Esophagus muscularis mucosa (tissue), 4 donors: ENCODE measurements at places on chromosomes 13 and 19. TPM values are rescaled to one million over a fixed set of nuclear protein-coding genes. Genes with fewer than 3 reads are reported as not detected.
A peak's percentile ranks its signal among the peaks of the same experiment; 100 is the strongest.

DNA sequence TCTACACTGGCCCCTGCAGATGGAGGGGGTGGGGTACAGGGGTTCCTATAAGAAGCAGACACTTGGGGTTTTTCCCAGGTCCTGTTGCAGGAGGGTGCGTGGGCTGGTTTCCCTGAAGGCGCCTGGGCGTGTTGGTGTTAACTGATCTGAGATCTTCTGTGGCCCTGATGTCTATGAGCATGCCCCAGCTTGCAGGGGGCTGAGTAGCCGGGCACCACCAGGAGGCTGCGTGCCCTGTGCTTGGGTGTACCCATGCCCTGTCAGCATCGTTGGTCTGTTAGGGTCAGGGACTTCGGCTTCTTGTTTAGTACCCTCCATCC, 45.3 kb downstream of the CAPN12 start:
- peak overlapping the region; percentile 96 for H3K27ac ChIP-seq
- DNase-seq: no peak
- no peak overlapping the region for H3K4me3 ChIP-seq
- H3K27me3 ChIP-seq: no peaks in the 10 kb centered on the region
- H3K4me1 ChIP-seq: peaks cover 100% of the 10 kb centered on the region

DNA sequence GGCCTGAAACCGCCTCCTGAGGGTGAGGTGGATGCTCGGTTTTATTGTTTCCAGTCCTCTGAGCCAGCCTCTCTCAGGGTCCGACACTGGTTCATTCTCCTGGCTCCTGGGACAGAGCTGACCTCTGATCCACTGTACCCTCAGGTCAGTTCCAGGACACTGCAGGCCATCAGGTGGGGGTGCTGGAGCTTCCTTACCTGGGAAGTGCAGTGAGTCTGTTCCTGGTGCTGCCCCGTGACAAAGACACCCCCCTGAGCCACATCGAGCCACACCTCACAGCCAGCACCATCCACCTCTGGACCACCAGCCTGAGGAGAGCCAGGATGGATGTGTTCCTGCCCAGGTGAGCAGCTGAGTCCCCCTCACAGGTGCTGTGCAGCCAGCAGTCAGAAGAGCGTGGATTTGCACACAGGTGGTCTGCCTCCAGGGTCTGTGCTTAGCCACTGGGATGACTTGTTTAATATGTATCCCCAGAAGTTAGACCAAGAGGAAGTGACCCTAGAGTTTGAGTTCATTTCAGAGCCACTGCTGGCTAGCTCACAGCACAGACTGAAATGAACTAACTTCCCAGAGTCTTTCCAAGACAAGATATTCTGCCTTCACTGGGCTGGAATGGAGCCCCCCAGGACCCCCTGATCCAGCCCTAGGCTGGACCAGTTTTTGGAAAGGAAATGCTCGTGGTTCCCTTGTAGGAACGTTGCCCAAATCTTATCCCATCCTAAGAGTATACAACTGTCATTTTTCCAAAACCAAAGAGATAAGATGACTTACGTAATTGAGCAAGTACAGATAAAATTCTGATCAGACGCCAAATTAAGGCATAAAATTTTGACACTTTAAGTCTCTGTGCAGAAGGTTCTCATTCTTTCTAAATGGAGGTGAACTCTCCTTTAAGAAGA, 8.8 kb downstream of the SERPINE3 start:
- no peaks in the 10 kb centered on the region for H3K27me3 ChIP-seq
- DNase-seq: no peak
- H3K4me1 ChIP-seq: no peaks in the 10 kb centered on the region
- no peak overlapping the region for H3K27ac ChIP-seq

DNA sequence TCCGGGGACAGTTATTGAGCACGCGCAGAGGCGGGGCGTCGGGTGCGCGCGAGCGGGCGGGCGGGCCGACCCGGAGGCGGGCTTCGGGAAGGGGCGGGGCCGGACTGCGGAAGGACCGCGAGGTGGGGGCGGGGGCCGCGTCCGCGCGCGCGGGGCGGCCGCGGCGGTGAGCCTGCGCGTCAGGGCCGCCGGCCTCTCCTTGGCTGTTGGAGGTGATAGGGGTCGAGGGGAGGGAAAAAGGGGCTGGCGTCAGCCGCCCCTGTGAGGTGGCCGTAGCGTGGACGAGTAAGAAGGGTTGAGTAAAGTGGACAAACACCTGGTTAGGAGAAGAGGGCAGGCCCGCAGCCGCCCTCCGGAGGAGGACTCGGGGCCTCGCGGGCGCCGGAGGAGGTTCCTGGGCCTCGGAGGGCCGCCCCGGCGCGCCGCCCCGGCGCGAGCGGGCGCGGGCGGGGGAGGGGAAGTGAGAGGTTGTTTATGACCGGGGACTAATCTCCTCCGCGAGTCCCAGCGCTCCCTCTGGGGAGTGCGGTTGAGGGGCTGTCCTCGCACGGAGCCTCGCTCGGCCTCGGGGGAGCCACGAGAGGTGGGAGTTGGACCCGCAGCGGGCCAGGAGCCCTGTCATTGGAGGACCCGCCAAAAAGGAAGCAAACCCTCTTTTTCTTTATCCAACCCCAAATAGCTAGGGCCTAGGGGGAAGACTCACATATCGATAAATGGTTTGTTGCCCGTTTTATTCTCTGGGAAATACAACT, 547 bp upstream of the INTS6 start:
- peaks cover 41% of the 10 kb centered on the region for H3K4me1 ChIP-seq
- peaks cover 14% of the 10 kb centered on the region for H3K36me3 ChIP-seq
- peak; percentile 94 for DNase-seq
- H3K27ac ChIP-seq: peak overlapping the region; percentile 100
- H3K27me3 ChIP-seq: no peaks in the 10 kb centered on the region
- peak overlapping the region; percentile 76 for H3K4me3 ChIP-seq

- peaks cover 61% of the 10 kb centered on the region for H3K4me1 ChIP-seq
- H3K27ac ChIP-seq: no peak overlapping the region
- H3K4me3 ChIP-seq: no peak overlapping the region
- H3K36me3 ChIP-seq: no peaks in the 10 kb centered on the region
Observed at GRCh38 chr19:50327461-50328223, 1.5 kb downstream of the KCNC3 start.

DNA sequence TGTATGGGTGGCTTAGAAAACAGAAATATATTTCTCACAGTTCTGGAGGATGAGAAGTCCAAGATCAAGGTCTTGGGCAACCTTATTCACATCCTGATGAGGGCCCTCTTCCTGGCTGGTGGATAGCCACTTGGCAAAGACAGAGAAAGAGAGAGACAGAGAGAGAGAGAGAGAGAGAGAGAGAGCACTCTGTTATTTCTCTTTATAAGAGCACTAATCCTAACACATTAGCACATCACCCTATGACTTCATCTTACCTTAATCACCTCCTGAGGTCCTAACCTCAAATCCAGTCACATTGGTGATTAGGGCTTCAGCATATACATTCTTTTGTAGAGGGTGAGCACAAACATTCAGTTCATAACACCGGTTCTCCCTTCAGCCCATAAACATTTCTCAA, 430.3 kb downstream of the EFNB2 start:
- no peaks in the 10 kb centered on the region for H3K4me1 ChIP-seq
- H3K27me3 ChIP-seq: no peaks in the 10 kb centered on the region
- no peak overlapping the region for H3K4me3 ChIP-seq
- H3K27ac ChIP-seq: no peak overlapping the region

GRCh38 chr13:85266331-85266730, 532.9 kb downstream of the SLITRK6 start:
- no peak overlapping the region for H3K27ac ChIP-seq
- H3K4me3 ChIP-seq: no peak overlapping the region
- H3K27me3 ChIP-seq: no peaks in the 10 kb centered on the region
- no peaks in the 10 kb centered on the region for H3K36me3 ChIP-seq

- peak overlapping the region; percentile 95 for H3K27ac ChIP-seq
- H3K4me1 ChIP-seq: peaks cover 34% of the 10 kb centered on the region
- no peaks in the 10 kb centered on the region for H3K27me3 ChIP-seq
Observed at GRCh38 chr19:6736169-6736916, 1.0 kb downstream of the GPR108 start.

- H3K27me3 ChIP-seq: no peaks in the 10 kb centered on the region
- H3K4me1 ChIP-seq: peaks cover 18% of the 10 kb centered on the region
- no peak for DNase-seq
Observed at GRCh38 chr19:14102756-14103155, 12.2 kb upstream of the SAMD1 start.

DNA sequence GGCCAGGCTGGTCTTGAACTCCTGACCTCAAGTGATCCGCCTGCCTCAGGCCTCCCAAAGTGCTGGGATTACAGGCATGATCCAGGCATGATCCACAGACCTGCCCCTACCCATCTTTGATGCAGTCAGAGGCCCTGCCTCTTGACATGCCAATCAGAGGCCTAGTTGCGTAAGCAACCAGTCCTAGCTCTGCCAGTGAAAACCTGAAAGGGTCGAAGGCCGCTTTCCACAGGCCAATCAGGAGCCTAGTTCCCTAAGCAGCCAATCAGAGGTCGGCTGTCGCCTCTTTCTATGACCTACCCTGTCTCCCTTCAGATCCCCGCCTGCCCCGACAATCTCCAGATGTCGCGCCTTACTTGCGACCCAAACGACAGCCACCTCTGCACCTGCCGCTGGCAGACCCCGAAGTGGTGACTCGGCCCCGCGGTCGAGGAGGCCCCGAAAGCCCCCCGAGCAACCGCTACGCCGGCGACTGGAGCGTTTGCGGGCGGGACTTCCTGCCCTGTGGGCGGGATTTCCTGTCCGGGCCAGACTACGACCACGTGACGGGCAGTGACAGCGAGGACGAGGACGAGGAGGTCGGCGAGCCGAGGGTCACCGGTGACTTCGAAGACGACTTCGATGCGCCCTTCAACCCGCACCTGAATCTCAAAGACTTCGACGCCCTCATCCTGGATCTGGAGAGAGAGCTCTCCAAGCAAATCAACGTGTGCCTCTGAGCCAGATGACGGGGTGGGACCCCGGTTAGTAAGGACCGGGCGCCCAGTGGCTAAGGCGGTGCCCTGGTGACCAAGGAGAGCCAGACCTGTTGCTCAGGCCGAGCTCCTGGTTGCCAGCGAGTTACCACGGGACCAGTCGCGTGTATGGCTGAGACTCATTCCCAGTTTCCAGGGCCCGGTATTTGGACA, 6.3 kb downstream of the SYDE1 start:
- H3K27me3 ChIP-seq: no peaks in the 10 kb centered on the region
- H3K36me3 ChIP-seq: peaks cover 65% of the 10 kb centered on the region
- peaks cover 30% of the 10 kb centered on the region for H3K4me1 ChIP-seq
- DNase-seq: no peak
- no peak overlapping the region for H3K4me3 ChIP-seq
- peak overlapping the region; percentile 50 for H3K27ac ChIP-seq

DNA sequence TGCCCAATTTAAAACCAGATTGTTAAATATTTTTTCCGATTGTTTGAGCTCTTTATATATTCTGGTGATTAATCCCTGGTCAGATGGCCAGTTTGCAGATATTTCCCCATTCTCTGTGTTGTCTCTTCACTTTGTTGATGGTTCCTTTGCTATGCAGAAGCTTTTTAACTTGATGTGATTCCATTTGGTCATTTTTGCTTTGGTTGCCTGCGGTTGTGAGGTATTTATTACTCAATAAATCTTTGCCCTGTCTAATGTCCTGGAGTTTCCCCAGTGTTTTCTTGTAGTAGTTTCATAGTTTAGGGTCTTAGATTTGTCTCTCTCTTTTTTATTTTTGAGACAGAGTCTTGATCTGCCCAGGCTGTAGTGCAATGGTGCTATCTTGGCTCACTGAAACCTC, 23.8 kb upstream of the LMO7 start:
- no peak overlapping the region for H3K4me3 ChIP-seq
- H3K4me1 ChIP-seq: no peaks in the 10 kb centered on the region
- DNase-seq: no peak
- H3K36me3 ChIP-seq: no peaks in the 10 kb centered on the region

- no peaks in the 10 kb centered on the region for H3K4me1 ChIP-seq
- no peaks in the 10 kb centered on the region for H3K27me3 ChIP-seq
- no peak overlapping the region for H3K27ac ChIP-seq
- H3K4me3 ChIP-seq: no peak overlapping the region
Observed at GRCh38 chr19:3852614-3853254, 16.1 kb downstream of the ZFR2 start.

DNA sequence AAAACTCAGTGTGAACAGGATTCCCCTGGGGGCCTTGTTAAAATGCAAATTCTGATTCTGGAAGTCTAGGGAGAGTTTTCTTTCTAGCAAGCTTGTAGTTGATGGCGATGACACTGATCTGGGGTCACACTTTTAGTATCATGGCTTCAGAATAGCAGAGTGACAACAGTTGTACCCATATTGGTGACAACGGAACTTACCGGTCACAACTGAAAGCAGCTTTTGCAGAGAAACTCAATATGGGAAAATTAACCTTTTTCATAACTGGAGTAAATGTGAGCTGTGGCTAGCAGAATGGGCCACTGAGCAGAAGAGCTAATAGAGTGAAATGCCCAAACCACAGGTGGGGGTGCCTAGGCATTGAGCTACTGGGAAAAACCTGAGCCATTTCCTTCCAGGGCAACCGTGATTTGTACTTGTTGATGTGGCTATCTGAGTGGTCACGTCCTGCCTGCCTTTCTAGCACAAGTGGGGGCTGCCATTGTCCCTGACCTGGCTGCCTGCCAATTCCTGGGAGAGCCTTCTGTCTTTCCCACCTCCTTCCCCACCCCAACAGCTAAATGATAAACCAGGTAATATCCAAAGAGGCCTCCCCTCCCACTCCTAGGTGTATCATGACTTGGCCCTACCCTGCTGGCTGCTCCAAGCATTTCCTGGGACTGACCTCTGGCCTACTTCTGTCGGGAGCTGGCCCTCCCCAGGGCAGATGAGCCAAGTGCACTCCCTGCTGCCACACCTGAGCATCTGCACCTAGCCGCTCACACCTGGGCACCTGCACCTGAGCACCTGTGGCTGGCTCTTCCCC, 1.7 kb upstream of the SLC10A2 start:
- no peaks in the 10 kb centered on the region for H3K4me1 ChIP-seq
- H3K27me3 ChIP-seq: no peaks in the 10 kb centered on the region
- no peak for DNase-seq
- H3K27ac ChIP-seq: no peak overlapping the region
- H3K4me3 ChIP-seq: no peak overlapping the region
- no peaks in the 10 kb centered on the region for H3K36me3 ChIP-seq

DNA sequence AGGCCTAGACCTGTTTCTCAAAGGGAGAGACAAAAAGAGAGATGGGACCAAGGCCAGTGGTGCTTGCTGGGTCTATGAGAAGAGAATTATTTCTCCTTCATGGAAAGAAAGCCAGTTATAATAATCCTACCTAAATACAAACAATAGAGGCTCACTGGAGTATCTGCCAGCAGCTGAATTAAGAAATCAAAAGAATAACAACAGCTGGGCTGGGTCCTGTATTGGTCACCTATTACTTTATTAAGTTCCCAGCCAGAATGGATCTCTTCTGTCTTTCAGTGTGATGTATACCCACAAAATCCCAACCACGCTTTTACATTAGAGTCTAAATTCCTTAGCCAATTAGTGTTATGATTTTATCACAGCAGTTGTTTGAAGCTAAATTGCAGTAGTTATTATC, 297.8 kb upstream of the DACH1 start:
- no peak overlapping the region for H3K27ac ChIP-seq
- no peak for DNase-seq
- no peak overlapping the region for H3K4me3 ChIP-seq
- no peaks in the 10 kb centered on the region for H3K36me3 ChIP-seq

NCAN gene
- total RNA-seq: not detected

ANGPTL4 gene
- 16.8 TPM for total RNA-seq

ANKLE1 gene
- total RNA-seq: 1.4 TPM

JSRP1 gene
- total RNA-seq: not detected

CGB8 gene
- total RNA-seq: not detected

FFAR1 gene
- not detected for total RNA-seq

LILRA1 gene
- total RNA-seq: 0.23 TPM

SHANK1 gene
- 0.39 TPM for total RNA-seq
